Activated T-cell treated with anti-CD3 and anti-CD28 coated beads, Interleukin-2, amount 50 U/mL, for 72 hours (primary cell): ENCODE measurements at places on chromosomes 6 and 20. TPM values are rescaled to one million over a fixed set of nuclear protein-coding genes. Genes with fewer than 3 reads are reported as not detected.

Gene IRF4
- total RNA-seq, result 554 TPM

Gene TMC2
- total RNA-seq, result not detected

Gene CASS4
- 3.5 TPM for total RNA-seq

Gene SRSF12
- 0.46 TPM for total RNA-seq

Gene GSTA3
- not detected for total RNA-seq

Gene DDAH2
- 19.0 TPM for total RNA-seq

Gene ANGPT4
- total RNA-seq, result not detected

Gene FERMT1
- 0.37 TPM for total RNA-seq

Gene KCNQ2
- 0.44 TPM for total RNA-seq

Gene SLC17A2
- total RNA-seq, result not detected

Gene CRYBG1
- 50.7 TPM for total RNA-seq

Gene DOK5
- total RNA-seq, result 0.99 TPM

Gene SLC22A3
- not detected for total RNA-seq

Gene PAK5
- total RNA-seq, result not detected

Gene AIF1
- 68.7 TPM for total RNA-seq

Gene LY6G5C
- total RNA-seq, result 2.3 TPM

Gene CNPY3
- total RNA-seq, result 37.3 TPM

Gene CGA
- not detected for total RNA-seq

Gene CST11
- total RNA-seq, result not detected

Gene C6orf141
- not detected for total RNA-seq

Gene SPAG4
- 9.8 TPM for total RNA-seq

Gene SLA2
- total RNA-seq, result 44.9 TPM

Gene C20orf204
- total RNA-seq, result 28.6 TPM

Gene ZC2HC1B
- total RNA-seq, result not detected

Gene KCNK5
- 14.7 TPM for total RNA-seq

Gene EEF1E1
- total RNA-seq, result 39.3 TPM

Gene C20orf141
- total RNA-seq, result not detected

Gene TRIM31
- total RNA-seq, result not detected

Gene ACTR5
- total RNA-seq, result 8.7 TPM

Gene LPA
- total RNA-seq, result not detected

Gene XKR7
- total RNA-seq, result not detected

Gene COL21A1
- not detected for total RNA-seq

Gene SRMS
- total RNA-seq, result not detected

Gene ZNF318
- total RNA-seq, result 14.5 TPM

Gene TUBB2B
- total RNA-seq, result 0.35 TPM

Gene ISM1
- total RNA-seq, result 0.58 TPM

Gene HAO1
- total RNA-seq, result not detected

Gene DAAM2
- not detected for total RNA-seq
